Stimulated activated CD8-positive, alpha-beta memory T cell treated with anti-CD3 and anti-CD28 coated beads, Interleukin-2, amount 100 ng/mL, for 1 hour (primary cell): ENCODE measurements at places on chromosomes 13 and 19.

DNA sequence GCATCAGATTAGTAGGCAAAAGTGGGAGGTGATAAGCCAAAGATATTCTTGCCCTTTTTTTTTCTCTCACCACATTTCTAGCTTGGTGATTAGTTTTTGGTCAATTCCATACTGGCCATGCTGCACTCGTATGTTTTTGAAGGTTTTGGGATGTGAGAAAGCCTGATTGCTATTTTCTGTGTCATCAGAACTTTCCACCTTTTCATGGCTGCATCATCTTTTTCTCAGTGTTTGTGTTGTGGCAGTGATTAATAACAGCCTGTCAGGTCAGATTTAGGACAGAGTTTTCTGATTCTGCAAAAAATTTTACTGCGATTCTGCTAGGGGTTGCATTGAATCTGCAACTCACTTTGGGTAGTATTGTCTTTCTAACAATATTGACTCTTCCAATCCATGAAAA is 32.9 kb downstream of the PSG1 start:
- DNase-seq, result no peak

GRCh38 chr13:109403012-109403421 is 383.4 kb downstream of the IRS2 start:
- DNase-seq, result no peak

DNA sequence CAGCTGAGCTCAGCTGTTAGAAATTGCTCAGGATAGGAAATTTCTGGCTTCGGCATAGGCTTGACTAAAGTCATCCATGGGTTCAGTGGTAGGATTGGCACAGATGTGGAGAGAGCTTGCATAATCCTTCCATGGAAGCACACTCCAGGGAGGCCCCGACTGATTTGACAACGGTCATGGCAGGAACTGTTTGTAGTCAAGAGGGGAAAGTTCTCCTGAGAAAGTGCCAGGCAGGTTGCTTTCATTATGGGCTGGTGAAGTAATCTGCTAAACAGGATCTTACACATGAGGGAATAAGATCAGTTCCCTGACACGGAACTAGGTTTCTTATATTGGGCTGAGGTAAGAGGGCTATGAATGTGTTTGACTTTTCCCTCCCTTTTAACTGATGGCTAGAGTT is 120.1 kb downstream of the RGCC start:
- no peak for DNase-seq

DNA sequence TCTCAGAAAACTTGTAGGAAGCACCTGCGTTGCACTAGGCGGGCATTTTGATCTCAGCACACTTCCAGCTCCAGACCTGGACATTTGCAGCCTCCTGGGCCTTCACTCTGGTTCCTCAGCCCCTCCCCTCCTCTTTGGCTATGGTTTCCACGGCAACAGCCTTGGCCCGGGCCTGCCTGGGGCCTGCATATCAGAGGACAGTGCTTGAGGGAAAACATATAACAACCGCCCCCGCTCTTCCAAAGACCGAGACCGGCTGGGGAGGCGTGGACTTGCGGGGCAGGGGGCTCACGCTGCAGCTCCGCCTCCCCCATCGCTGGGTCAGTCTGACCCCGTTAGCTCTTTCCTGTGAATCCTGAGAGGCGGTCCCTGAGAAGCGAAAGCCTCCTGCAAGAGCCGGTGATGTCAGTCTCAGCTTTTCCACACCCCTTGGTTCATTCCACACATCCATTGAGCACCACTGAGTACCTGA is 125.7 kb upstream of the PEG3 start:
- DNase-seq, result no peak

- DNase-seq, result no peak
These were observed 3.8 kb upstream of the ZNF233 start for GRCh38 chr19:44255705-44256411.

DNA sequence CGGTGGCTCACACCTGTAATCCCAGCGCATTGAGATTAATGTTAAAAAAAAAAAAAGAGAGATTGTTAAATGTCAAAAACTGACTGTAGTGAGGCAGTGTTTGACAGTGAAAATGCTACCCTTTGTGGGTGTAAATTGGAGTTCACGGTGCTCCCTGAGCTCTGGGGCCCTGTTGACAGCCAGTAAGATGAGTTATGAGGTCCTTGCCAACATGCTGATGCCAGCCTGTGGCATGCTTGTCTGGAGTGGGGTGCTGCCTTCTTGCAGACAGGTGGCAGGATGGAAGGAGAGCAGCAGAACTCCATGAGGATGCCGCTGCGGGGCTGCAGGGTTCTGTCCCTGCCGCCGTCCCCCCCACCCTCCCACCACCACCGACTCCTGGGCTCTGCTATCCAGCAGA is 25.9 kb downstream of the PRAM1 start:
- no peak for DNase-seq
